Inflammatory macrophage treated with lipopolysaccharide for 1 hour (primary cell): ENCODE measurements at places on chromosomes 6 and 20.
A peak's percentile ranks its signal among the peaks of the same experiment; 100 is the strongest.

- DNase-seq, result no peak
These were observed 7.0 kb upstream of the NKAIN4 start for GRCh38 chr20:63261060-63261794.

- DNase-seq, result no peak
These were observed 275.0 kb upstream of the BMP2 start for GRCh38 chr20:6492271-6493055.

GRCh38 chr6:137949686-137950390 is 82.8 kb downstream of the TNFAIP3 start:
- no peak for DNase-seq

GRCh38 chr20:8969146-8969583 is 99.7 kb upstream of the PLCB4 start:
- no peak for DNase-seq

GRCh38 chr20:51091406-51092195 is 68.7 kb upstream of the KCNG1 start:
- DNase-seq, result peak; percentile 56

DNA sequence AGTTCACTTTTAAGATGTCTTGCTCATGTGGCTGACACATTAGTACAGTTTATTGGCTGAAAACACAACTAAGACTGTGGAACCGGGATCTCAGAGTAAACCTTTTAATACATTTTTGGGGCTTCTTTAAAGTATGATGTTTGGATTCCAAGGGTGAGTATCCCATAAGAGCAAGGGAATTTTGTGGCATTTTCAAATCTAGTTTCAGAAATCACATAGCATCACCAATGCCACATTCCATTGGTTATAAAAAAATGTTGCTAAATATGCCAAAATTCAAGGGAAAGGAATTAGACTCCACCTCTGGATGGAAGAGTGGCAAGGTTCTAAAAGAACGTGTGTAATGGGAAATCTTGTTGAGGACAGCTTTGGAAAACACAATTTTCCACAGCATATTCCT is 338.6 kb downstream of the COL12A1 start:
- no peak for DNase-seq

DNA sequence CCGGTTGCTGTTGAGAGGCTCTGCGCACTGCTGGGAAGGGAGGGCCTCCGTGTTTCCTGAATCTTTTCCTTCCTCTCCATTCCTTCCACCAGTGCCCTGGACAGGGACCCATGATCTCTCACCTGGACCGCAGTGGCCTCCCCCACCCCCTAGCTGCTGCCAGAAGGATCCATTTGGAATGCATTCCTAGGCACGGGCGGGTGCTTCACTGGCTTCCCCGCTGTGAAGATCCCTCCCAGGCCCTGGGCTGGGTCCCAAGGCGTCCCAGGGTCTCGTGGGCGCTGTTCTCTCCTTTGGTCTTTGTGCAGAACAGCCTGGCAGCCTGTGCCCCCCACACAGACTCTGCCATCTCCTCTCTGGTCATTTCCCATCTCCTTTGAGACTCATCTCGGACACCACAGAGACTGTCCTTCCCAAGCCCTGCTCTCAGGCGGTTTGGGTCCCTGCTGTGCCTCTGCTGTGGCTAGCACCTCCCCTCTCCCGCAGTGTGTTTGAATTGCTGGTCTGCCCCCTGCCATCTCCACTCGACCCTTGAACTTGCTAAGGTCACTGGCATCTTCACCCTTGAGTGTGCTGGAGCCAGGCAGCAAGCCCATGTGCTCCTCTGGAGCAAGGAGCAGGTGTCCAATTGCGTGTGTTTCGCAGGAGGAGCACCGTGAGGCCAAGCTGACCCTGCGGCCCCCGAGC is 59.0 kb downstream of the TCP11 start:
- no peak for DNase-seq

DNA sequence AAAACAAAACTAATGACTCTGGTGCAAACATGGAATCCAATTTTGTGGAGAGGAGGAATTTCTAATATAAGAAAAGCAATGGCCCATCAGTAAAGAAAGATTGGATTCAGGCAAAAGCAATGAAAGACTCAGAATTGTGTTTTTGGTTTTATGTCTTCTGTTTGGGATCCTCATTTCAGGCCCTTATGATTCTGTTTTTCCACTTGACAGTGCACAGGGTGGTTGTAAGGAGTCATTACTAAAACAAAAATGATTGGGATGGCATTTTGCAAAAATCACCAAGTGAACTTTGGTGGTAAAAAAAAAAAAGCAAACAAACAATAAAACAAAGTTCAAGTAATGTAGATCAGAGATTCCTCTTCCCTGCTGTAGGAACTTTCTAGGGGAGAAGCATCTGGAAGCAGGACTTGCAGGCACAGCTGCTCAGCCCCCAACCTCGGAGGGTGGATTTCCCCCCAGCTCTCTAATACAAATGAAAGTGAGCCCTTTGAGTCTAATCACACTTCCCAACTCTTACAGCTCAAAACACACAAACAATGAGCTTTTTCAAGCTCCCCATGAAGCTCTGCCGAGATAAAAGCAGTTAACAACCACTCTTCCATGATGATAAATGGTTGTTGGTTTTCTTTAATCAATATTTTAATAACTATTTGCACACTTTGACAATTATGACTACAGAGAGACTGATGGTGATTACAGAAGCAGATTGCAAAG is 177.7 kb downstream of the ZDHHC14 start:
- no peak for DNase-seq

DNA sequence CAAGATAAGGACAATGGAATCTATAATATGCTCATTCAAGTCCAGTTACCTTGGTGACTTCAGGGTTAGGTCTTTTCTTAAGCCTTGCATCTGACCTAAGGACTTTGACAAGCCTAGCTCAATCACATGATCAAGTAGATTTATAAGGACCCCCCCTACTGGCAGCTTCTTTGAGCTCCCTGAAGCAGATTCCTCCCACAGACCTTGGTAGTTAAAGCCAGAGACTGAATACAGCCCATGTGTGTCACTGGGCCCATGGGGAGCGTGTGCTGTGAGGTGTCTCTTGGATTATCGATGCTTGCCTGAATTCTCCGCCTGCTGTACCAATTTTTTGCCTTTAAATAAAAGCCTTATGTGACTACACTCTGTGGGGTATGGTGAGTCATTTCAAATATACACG is 372.7 kb upstream of the RGS17 start:
- no peak for DNase-seq

GRCh38 chr6:168183613-168183970 is 104.6 kb upstream of the FRMD1 start:
- no peak for DNase-seq

DNA sequence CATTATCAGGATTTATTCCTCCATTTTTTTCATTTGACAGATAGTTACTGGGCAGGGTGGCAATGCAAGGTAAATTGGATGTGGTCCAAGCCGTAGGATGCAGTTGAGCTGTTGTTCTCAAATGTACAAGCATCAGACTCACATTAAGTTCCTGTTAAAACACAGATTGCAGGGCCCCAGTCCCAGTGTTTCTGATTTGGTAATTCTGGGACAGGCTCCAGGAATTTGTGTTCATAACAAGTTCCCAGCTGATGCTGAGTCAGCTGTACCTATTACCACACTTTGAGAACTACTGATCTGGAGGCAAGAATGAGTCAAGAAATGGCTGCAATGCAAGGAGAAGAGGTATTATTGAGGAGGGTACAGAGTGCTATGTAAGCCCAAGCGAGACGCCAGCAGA is 11.7 kb downstream of the TMEM244 start:
- DNase-seq, result no peak

- DNase-seq, result peak; percentile 38
These were observed 23.6 kb upstream of the EDN1 start for GRCh38 chr6:12266571-12266970.

GRCh38 chr20:33833333-33833732 is 22.2 kb downstream of the CHMP4B start:
- DNase-seq, result no peak

GRCh38 chr20:32249030-32249738 is 28.3 kb upstream of the KIF3B start:
- peak; percentile 45 for DNase-seq

- DNase-seq, result no peak
These were observed 37.1 kb downstream of the PLEKHG1 start for GRCh38 chr6:150636808-150637207.

DNA sequence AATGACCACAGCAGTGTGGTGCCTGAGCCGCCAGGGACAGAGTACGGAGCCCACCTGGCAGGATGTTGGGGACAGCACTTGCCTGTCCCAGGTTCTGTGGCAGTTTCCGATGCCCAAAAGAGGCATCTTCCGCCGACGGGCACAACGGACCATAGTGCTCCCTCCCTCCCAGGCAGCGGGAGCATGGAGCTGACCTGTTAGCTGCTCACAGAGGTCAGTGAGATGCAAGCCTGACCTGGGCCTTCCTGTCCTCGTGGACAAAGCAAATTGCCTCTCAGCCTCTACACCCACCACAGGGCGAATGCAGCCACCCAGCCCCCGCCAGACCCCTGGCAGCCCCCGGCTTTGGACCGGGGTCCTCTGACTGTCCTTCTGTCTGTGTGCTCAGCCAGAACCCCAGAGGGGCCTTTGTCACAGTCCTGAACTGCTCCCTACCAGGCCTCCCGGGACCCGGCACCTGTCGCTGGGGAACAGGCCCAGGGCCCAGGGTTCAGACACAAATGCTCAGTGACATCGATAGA is 16.2 kb upstream of the FRMD1 start:
- no peak for DNase-seq

DNA sequence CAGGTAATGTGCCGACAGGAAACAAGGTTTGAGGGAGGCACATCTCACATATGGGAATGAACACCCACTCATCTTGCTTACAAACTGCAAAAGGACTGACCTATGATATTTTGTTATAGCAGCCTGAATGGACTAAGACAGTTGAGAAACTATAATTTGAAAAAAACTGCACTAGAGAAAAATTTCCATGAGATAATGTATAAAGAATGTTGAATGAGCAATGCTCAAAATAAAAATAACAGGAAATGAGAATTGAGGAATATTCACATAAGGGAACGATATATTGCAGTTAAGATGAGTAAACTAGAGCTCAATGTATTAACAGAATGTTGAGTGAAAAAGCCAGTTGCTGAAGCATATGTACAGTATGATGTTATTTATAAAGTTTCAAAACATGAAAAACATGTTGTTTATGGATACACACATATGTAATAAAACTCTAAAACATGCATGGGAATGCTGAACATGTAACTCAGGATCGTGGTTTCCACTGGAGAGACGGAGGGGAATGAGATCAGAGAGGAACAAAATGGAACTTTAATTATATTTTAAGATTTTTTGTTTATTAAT is 6.3 kb upstream of the TBC1D22B start:
- no peak for DNase-seq

- DNase-seq, result no peak
These were observed 9.6 kb downstream of the L3MBTL3 start for GRCh38 chr6:130027948-130028347.

- DNase-seq, result no peak
These were observed 156.8 kb upstream of the RIN2 start for GRCh38 chr20:19601126-19601810.

DNA sequence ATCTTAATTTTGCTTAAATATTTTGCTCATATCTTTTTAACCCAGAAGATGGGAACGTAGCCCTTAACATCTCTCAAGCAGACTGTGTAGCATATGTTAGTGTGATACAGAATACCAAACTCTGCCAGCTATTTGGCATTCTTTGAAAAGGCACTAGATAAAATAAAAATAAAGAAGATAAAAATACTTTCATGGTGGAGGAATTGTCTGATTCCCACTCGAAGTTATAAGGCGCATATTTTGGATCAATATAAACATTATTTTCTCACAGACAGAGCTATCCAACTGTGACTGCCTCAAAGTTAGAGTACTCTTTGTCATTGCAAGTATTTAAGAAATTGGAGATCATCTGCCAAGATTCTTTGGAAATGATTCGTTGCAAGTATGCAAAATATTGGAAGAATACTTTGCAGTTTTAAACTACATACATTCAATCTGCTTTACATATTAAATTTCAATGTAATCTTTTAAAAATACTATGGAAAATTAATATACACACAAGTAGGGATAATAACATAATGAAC is 10.8 kb upstream of the EEF1E1 start:
- DNase-seq, result no peak

DNA sequence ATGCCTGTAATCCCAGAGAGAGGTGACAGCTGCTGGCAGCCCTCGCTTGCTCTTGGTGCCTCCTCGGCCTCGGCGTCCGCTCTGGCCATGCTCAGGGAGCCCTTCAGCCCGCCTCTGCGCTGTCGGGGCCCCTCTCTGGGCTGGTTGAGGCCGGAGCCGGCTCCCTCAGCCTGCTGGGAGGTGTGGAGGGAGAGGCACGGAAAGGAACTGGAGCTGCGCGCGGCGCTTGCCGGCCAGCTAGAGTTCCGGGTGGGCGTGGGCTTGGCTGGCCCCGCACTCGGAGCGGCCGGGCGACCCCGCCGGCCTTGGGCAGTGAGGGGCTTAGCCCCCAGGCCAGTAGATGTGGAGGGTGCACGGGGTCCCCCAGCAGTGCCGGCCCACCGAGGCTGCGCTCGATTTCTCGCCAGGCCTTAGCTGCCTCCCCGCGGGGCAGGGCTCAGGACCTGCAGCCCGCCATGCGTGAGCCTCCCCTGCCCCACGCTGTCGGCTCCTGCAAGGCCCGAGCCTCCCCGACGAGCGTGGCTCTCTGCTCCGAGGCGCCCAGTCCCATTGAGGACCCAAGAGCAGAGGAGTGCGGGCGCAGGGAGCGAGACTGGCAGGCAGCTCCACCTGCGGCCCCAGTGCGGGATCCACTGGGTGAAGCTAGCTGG is 34.6 kb downstream of the C6orf52 start:
- DNase-seq, result no peak

DNA sequence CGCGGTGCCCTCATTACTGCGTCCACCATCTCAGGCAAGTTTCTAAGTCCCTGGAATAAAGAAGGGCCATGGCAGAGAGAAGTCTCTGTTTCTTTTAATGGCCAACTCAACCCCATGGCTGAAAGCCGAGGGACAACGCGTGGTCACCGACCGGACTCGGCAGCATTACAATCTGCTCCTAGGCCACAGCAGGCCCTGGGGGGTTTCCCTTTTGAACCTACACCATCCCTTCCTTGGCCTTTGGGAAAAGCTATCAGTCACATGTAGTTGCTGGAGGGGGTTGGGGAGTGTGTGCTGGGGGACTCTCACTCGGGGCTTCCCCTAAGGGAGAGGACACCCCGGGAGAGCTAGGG is 11.1 kb upstream of the FAM83C start:
- no peak for DNase-seq

DNA sequence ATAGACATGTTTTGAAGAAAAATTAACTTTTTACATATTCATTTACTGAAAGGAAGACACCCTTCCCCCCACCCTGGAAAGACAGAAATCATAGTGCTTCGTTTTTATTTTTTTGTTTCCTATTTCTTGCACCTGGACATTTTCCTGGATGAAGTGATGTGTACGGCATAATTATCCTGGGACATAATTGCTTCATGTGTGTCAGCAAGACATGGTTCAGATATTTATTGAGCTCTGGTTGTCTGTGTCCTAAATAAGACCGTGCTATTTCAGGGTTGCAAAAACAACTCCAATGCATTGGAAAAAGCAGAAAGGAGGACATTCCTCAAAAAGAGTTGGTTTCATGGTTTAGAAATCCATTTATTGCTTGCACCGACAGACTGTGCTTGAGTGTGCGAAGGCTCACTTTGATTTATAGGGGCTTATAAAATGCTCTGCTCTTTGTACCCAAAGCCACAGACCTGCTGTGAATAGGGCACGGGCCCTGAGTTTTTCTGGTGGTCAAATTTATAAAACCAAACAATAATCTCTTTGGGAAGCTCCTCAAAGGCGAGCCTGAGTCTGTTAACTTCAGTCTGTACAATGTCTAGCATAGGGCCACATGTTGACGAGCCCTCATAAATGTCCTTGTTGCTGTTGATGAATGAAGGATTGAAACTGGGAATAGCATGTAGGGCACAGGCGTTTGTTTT is 179.5 kb downstream of the SOX4 start:
- no peak for DNase-seq
